ENCODE measurements at places on chromosomes 4 and X. TPM values are rescaled to one million over a fixed set of nuclear protein-coding genes. Genes with fewer than 3 reads are reported as not detected.

GRCh38 chr4:74364652-74365491, at the start of gene EREG:
EREG (plus strand) TSS chr4:74365145; CDS start chr4:74365309, 164 bp downstream.
- DNase-seq: no peak

The SCML2 gene
- total RNA-seq: 6.7 TPM

DNA sequence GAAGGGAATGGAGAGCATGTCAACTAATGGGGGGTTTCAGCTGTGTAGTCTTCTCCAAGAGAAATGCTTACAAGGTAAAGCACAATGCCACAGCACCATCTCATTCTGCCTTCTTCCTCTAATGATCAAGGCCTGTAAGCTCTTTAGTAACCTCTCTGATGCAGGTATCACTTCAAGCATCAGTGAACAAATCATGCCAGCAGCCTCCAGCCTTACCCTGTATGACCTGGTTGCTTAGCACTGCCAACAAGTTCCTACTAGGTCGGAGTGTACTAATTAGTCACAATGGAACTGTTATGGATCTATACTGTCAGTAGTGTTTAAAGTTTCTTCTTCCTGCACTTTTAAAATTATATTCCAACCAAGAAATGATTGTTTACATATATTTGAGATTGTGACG, 197.7 kb downstream of the GRID2 start:
- no peak for DNase-seq

The ADAM29 gene
- not detected for total RNA-seq

DNA sequence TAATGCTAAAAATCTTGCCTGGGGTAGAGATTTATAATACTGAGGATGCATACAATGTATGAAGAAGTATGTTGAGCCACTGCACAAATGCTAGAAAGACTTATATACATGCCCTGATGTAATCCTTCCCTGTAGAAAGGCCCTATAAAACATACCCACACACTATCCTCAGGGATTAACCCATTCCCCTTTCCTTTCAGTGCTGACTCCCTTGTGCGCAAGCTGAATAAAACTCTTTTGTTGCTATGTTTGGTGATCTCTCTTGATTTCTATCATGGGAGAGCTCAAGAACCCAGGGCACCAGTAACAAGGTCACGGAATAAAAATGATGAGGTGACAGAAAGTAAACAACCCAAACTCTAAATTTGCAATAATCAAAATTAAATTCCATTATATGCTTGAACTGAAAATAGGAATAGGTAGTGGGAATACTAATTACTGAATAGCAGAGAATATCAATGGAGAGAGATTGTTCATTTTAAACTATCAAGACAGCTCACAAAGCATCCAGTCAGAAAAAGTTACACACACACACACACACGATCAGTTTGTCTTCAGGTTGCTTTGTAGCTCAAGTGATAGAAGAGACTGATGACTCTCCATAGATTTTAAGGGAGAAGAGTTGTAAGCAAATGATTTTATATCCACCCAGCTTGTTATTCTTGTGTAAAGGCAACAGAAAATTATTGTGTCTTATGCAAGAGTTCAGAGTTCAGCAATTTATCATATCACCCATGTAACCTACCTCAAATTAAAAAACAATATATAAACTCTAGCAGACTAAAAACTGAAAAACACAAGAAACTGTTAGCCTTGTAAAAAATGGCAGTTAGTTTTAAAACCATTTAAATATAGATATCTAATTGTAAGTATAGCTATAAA, 14.8 kb downstream of the TIGD2 start:
- DNase-seq: no peak

The CXorf65 gene
- not detected for total RNA-seq

DNA sequence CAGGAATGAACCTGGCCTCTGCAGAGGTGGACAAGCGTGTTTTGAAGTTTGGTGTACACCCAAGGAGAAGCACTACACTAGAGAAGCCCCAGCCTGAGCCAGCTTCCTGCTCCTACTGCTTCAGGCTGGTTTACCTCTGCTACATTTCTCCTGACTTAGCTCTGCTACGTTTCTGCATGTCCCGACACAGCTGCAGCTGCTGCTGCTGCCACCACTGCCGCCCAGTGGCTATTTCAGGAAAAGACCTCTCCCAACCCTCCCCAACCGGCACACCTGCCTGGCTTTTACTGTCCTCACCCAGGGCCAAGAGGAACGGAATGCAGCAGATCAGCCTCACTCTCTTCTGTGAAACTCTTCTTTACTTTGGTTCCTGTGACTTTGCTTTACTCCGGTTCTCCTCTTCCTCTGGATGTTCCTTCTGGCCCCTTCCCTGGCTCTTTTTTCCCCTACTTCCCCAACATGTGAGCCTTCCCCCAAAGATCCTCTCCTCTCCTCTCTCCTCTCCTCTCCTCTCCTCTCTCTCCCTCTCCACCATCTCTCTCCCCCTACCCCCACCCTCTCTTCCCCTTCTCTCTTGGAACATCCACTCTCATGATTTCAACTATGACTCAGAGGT, 3.1 kb upstream of the P2RY4 start:
- DNase-seq: peak; percentile 45

DNA sequence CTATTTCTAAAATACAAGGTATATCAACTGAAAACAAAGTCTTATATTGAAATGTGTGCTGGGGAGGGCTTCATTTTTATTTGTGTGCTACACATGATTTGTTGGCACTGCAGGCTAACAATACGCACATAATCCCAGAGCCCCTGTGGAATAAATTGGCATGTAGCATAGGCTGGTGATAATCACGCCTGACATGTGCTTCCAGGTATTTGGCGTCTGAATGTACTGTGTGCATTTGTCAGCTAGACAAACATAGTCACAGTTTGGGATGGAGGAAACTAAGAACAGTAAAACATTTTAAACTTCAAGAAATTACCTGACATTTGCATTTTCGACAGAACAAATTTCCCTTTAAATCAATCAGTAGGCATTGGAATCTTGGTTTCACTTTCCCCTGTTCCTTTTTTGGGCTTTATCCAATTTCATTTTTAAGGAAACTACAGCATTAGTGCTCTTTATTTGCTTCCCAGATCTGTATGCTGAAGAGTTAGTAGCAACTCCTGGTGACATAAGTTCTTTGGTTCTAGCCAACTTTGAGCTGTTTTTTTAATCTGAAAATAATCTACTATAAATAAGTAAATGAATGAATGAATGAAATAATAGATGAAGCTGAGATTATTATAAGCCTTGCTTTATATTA, 472.3 kb downstream of the PDHA2 start:
- no peak for DNase-seq

The ETFDH gene
- total RNA-seq: 18.7 TPM

GRCh38 chrX:19906293-19906692, 18.9 kb upstream of the SH3KBP1 start:
- no peak for DNase-seq

The SLC4A4 gene
- total RNA-seq: 3.4 TPM

- DNase-seq: no peak
Measured at GRCh38 chrX:139201924-139202323, 328.6 kb upstream of the F9 start.

The P2RY4 gene
- total RNA-seq: not detected

- DNase-seq: no peak
Measured at GRCh38 chr4:150149381-150149780, 71.1 kb downstream of the DCLK2 start.

The BEND2 gene
- total RNA-seq: not detected

DNA sequence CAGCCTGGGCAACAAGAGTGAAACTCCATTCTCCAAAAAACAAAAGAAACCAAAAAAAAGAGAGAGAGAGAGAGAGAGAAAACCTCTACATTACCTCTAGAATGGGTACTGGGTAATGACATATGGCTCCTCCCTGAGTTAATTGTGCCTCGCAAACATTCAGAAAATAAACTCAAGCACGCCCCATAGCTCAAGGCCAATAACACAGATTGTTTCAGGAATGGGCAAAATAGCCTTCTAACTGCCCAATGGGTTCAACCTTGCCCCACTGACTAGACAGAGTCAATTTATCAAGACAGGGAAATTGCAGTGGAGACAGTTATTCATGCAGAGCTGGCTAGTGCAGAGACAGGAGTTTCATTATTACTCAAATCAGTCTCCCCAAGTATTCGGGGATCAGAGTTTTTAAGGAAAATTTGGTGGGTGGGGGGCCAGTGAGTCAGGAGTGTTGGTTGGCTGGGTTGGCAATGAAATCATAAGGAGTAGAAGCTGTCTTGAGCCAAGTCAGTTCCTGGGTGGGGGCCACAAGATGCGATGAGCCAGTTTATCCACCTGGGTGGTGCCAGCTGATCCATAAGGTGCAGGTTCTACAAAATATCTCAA, 25.1 kb downstream of the NIPAL1 start:
- no peak for DNase-seq

DNA sequence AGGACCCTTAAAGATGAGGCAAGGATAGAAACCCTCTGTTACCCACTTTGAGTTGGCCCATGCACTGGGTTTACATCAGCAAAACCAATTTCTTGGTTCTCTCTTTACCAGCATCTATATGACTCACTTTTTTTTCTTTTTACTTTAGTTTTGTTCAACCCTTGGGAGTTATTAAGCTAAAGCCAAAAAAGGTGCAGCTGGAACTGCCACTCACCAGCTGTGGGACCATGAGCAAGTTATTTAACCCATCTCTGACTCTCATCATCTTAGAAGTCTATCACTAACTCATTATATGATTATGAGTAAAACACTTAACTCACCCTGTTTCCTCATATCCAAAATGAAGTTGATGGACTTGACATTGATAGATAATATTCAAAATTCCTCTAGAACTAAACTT, 53.4 kb downstream of the GABRB1 start:
- no peak for DNase-seq

DNA sequence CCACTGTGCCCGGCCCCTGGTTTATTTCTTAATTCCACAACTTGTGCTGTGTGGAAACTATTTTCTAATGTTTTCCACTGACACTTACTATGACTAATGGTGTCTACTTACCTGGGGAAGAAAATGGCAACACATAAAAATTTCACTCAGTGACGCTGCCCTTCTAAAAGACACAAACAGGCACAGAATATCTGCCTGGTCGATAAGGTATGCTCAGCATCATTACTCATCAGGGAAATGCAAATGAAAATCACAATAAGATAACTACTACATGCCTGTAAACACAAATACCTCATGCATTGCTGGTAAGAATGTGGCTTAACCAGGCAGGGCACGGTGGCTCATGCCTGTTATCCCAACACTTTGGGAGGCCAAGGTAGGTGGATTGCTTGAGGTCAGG, 61.6 kb downstream of the UBE2K start:
- DNase-seq: no peak

The GPR173 gene
- total RNA-seq: 0.72 TPM

The CT45A10 gene
- not detected for total RNA-seq

GRCh38 chrX:431056-431455, 44.3 kb upstream of the PPP2R3B start:
- no peak for DNase-seq

GRCh38 chr4:27846951-27847350, 986.3 kb downstream of the STIM2 start:
- DNase-seq: no peak

GRCh38 chr4:16677001-16677944, 221.2 kb downstream of the LDB2 start:
- no peak for DNase-seq

- DNase-seq: no peak
Measured at GRCh38 chr4:14856934-14857235, 145.4 kb upstream of the CPEB2 start.

GRCh38 chrX:150897421-150898320, 797 bp downstream of the CD99L2 start:
- DNase-seq: no peak

The CWH43 gene
- total RNA-seq: not detected

The S100P gene
- 0.21 TPM for total RNA-seq

DNA sequence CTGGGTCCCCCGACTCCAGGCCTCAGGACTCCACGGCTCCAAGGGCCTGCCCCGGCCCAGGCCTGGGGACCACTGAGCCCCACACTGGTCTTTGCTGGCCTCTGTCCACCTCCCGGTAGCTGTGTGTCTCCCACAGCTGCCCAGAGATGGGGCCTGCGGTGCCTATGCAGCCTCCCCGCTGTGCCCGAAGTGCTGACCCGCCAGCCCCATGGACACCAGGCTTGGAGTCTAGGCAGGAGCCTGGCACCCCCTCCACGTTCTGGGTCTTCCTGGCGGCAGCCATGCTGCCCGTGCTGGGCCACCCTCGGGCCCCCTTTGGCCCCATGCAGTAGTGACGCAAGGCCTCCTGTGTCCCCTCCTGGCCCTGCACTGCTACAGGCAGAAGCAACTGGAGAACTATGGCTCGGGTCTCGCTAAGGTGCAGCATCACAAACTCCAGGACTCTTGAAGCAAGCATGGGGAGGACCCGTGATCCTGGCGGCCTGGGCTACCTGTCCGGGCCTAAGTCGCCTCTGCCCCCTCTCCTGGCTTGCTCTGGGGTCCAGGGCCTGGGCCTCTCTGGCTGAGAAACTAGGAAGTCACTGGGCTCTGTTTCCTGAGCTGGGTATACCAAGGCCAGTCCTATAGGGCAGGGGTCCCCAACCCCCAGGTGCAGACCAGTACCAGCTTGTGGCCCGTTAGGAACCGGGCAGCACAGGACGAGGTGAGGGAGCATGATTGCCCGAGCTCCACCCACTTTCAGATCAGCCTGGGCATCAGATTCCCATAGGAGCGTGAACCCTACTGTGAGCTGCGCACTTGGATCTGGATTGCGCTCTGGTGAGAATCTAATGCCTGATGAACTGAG, 917 bp downstream of the MYL5 start:
- DNase-seq: no peak

DNA sequence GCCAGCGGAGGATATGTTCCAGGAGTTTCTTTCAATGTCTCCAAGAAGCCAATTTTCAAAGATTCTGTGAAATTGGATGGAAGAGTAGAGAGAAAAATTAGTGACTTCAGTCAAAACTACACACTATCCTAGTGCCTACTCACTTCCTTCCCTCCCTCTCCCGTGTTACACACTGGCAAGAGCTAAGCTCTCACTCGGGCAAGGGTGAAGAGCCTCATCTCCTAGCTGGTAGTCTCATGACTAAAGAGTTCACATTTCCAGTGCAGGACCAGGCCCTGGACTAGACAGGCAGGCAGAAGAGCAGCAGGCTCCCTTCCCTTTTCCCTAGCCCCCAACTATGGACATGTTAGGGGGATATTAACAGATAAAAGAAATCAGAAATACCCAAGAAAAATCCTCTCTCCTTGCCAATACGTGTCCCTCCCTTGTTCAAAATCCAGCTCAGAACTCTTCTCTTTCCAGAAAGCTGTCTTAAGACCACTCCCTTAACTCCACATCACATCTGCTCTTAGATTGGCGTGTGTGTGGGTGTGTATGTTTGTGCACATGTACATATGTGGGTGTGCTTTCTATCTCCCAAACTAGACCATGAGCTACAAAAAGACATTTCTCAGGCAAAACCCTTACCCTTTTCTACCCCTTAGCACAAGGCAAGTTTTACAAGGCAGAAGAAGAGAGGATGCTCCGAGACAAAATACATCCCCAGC, 29.9 kb downstream of the ZDHHC9 start:
- no peak for DNase-seq

- DNase-seq: peak; percentile 49
Measured at GRCh38 chr4:7134737-7135388, 57.5 kb upstream of the SORCS2 start.

The GAB1 gene
- total RNA-seq: 16.8 TPM

DNA sequence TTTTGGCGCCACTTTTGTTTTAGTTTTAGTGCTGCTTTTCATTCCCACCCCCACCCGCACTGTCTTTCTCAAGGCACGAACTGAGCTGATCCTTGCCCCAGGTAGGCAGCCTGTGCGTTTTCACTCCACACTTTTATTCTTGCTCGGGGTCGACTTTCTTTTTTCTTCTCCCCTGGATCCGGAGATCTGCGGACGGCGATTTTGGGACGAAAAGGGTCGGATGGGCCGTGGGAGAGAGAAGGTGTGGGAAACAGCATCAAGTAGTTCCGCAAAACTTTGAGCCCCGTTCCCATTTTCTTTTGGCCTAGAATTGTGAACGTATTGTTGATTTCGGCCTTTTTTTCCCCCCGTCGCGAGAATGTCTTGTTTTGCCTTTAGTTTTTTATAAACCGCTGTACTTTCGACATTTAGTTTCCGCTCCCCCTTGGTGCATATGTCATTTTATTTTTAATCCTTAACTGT, 531 bp downstream of the STAG2 start:
- DNase-seq: peak; percentile 25

All from H4 (cell line).